HepG2 (cell line): ENCODE measurements at places on chromosomes 5 and 9. TPM values are rescaled to one million over a fixed set of nuclear protein-coding genes. Genes with fewer than 3 reads are reported as not detected.

DNA sequence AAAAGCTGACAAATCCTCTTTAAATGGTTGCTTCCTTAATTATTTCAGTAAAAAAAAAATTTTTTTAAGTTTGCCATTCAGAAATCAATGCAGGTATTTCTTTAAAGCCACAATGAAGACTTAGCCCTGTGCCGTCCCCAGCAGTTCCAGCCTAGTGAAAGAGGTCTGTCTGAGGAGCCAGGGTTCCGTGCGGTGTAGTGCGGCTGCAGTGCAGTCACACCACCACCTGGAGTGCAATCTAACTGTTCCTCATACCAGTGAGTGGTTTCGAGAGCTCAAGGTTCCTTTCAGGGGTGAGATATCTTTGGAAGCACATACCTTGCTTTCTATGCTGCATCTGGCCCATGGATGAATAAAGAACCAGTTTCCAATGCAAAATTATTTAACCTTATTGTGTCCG is 87.5 kb downstream of the FANCC start:
- DNase-seq = peak; percentile 13

GRCh38 chr9:90274725-90275124 is 367.9 kb downstream of the DIRAS2 start:
- no peak for DNase-seq

DNA sequence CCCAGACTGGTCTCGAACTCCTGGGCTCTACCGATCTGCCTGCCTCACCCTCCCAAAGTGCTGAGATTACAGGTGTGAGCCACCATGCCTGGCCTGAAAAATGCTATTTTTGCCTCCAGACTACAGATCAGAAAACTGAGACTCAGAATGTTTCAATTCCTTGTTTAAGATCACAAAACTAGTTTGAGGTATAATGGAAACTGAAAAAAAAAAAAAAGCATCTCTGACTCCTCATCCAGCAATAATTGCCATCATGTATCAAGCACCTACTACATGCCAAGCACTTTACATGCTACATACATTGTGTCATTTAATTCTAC is 35.6 kb downstream of the PLAC8L1 start:
- DNase-seq = no peak

GRCh38 chr9:96078897-96079490 is 203.5 kb downstream of the ERCC6L2 start:
- no peak for DNase-seq

FREM1 gene
- 33.6 and 64.3 TPM in 2 replicates for total RNA-seq

NRG2 gene
- not detected in 2 replicates for total RNA-seq

LCN6 gene
- not detected in 2 replicates for total RNA-seq

ADAMTSL2 gene
- total RNA-seq = 1.0 and 3.8 TPM in 2 replicates
